ENCODE measurements at places on chromosomes 2 and 18.

DNA sequence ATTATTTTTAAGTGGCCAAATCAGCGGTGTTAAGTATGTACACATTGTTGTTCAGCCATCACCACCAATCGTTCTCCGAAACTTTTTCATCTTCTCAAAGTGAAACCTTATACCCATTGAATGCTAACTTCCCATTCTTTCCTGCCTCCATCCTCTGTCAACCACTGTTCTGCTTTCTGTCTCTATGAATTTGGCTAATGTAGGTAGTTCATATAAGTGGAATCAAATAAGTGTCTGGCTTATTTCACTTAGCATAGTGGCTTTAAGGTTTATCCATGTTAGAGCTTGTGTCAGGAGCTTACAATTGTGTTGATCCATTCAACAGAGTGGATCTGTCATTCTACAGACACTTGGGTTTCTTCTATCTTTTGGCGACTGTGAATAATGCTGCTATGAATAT is 192.1 kb downstream of the WDR7 start:
- DNase-seq: no peak

- no peak for DNase-seq
Observed at GRCh38 chr2:173961346-173961705, 3.8 kb downstream of the SP3 start.

DNA sequence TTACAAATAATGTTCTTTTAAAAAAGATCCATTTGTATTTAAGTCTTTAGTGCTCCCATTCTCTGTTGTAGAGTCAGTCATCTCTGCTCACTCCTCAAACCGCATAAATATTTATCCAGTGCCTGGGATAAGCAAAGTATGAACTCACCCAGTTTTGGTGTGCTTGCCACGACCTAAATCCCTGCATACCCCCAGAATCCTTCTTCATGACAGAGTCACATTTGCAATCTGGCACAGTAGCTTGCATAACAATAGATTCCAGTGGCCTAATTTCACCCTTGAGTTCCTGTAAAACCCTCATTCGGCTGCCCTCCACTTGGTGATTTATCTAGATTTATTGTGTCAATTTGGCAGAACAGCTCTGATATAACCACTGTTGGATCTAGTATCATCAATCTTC is 92.9 kb downstream of the DTNA start:
- peak; percentile 66 for DNase-seq

GRCh38 chr18:68763083-68763482 is 34.8 kb upstream of the CCDC102B start:
- DNase-seq: peak; percentile 18

DNA sequence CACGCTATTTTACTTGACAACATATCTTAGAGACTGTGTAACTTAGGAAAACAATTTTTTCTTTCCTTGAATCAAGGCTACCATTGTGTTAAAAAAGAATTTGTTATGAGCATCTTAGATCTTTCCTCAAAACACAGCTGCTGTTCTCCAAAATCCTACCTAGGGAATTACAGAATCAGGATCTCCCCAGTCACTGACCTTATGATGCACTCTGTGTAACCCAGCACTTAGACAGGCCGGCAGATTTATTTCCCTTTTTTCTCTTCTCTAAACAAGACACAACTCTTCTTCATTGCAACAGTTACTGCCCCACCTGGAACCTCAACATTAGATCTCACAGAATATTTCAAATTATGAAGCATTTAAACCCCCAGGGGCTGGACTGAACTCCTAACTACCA is 13.5 kb upstream of the C2orf15 start:
- no peak for DNase-seq

GRCh38 chr2:121342751-121343150 is 57.7 kb upstream of the TFCP2L1 start:
- no peak for DNase-seq

DNA sequence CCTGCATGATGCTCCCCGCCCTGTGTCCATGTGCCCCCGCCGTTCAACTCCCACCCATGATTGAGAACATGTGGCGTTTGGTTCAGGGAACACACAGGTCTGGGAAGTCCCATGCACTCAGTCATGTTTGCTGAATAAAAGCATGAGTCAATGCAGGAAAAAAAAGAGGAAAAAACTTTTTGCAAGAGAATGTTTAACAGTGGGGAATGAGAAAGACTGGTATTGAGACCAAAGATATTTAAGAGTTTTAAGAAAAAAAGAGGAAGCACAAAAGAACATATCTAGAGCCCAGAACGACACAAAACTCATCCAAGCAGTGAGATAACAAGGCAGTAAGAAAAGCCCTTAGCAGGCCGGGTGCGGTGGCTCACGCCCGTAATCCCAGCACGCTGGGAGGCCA is 279.2 kb upstream of the THSD7B start:
- DNase-seq: no peak

GRCh38 chr2:62309465-62310091 is 113.7 kb downstream of the B3GNT2 start:
- no peak for DNase-seq

GRCh38 chr2:74009577-74009976 is 24.9 kb downstream of the TET3 start:
- no peak for DNase-seq

DNA sequence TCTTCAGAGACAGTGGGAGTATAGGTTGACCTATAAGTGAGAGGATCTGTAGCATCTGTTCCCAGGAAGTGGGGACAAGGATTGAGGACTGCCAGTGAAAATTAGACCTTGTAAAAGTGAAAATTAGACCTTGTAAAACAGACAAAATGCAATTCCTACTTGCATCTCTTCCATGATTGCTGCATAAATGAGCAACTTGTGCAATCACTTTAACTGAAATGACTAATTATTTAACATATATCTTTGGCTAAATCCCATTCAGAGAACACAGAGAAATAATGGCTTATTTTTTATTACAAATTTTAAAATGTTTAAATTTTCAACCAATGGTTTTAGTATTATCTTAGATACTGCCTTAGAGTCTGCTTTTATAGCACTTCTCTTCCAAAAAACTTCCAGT is 67.2 kb upstream of the NABP1 start:
- DNase-seq: peak; percentile 18

DNA sequence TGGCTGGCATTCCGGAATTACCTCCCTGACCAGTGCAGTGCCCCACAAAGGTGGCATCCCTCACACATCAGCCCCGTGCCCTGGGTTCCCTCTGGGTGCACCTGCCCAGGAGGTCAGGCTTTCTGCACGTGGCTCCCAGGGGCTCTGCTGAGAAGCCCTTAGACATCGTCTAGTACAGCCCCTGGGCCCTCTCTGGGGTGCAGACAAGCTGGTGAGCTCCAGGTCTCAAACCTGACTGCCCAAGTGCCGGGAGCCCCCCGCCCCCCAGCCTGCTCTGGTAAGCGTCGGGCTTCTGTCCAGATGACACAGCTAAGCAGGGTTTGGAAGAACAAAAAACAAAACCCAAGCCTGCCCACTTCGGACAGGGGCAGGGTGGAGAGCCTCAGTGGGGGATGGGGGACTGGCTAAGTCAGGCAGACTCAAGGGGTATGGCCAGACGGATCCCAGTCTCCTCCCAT is 20.2 kb downstream of the TWIST2 start:
- peak; percentile 90 for DNase-seq

Measured in GM23248 (cell line).